ENCODE measurements at places on chromosomes 16 and 17. TPM values are rescaled to one million over a fixed set of nuclear protein-coding genes. Genes with fewer than 3 reads are reported as not detected.

The KRT10 gene
- total RNA-seq, result 7.8 TPM

The SLC12A3 gene
- not detected for total RNA-seq

The ZG16 gene
- total RNA-seq, result not detected

The CCDC144A gene
- total RNA-seq, result 5.5 TPM

The HS3ST3A1 gene
- 0.32 TPM for total RNA-seq

The AXIN2 gene
- 2.3 TPM for total RNA-seq

The CD300A gene
- not detected for total RNA-seq

The MYH1 gene
- total RNA-seq, result not detected

The TAT gene
- total RNA-seq, result not detected

The SLFN11 gene
- 227 TPM for total RNA-seq

The ZG16B gene
- 1.5 TPM for total RNA-seq

The DHRS7C gene
- total RNA-seq, result not detected

The RAP1GAP2 gene
- total RNA-seq, result 0.65 TPM

The SARM1 gene
- 2.6 TPM for total RNA-seq

All from epithelial cell of umbilical artery (primary cell).